ENCODE measurements at places on chromosomes 3 and 15. TPM values are rescaled to one million over a fixed set of nuclear protein-coding genes. Genes with fewer than 3 reads are reported as not detected.
A peak's percentile ranks its signal among the peaks of the same experiment; 100 is the strongest.

DNA sequence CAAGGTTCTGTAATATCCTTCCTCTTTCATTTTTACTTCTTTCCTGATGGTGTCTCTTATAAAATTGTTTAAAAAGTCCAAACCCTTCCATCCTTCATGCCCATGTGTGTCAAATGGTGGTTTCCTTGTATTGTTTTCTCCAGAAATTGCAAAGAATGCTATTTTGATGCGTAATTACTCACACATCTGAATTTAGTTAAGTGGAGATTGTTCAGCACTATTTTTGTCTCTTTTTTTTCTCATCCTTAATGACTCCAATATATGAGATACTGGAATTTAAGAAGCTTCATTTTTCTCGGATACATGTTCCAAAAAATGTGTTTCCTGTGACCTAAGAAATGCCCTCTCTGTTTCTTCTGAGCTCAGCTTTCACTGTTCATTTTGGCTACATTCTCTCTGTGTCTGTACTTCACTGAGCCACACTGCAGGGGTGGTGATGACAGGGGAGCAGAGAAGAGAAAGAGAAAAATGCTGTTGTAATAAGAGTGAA lies 799.8 kb downstream of the DIPK2A start:
- no peak overlapping the region for H3K4me3 ChIP-seq
- H3K36me3 ChIP-seq = no peaks in the 10 kb centered on the region
- H3K27me3 ChIP-seq = no peaks in the 10 kb centered on the region
- H3K27ac ChIP-seq = no peak overlapping the region
- no peak for DNase-seq
- no peaks in the 10 kb centered on the region for H3K4me1 ChIP-seq

GRCh38 chr15:50911621-50912020 lies 3.1 kb downstream of the AP4E1 start:
- no peaks in the 10 kb centered on the region for H3K27me3 ChIP-seq
- peaks cover 16% of the 10 kb centered on the region for H3K4me1 ChIP-seq
- H3K27ac ChIP-seq = no peak overlapping the region
- no peak overlapping the region for H3K4me3 ChIP-seq
- H3K36me3 ChIP-seq = peaks cover 42% of the 10 kb centered on the region

GRCh38 chr15:91385311-91385710 lies 285.3 kb downstream of the SV2B start:
- no peaks in the 10 kb centered on the region for H3K36me3 ChIP-seq
- H3K27ac ChIP-seq = no peak overlapping the region
- no peak for DNase-seq
- no peaks in the 10 kb centered on the region for H3K27me3 ChIP-seq
- no peak overlapping the region for H3K4me3 ChIP-seq
- H3K4me1 ChIP-seq = no peaks in the 10 kb centered on the region

The PLA1A gene
- 0.18 TPM for polyA plus RNA-seq

The PRICKLE2 gene
- not detected for polyA plus RNA-seq

- H3K4me3 ChIP-seq = no peak overlapping the region
- no peak overlapping the region for H3K27ac ChIP-seq
- H3K36me3 ChIP-seq = no peaks in the 10 kb centered on the region
- no peaks in the 10 kb centered on the region for H3K27me3 ChIP-seq
These were observed 31.9 kb downstream of the RBP2 start for GRCh38 chr3:139444446-139444845.

GRCh38 chr15:57446393-57446792 lies 70.1 kb downstream of the CGNL1 start:
- H3K27me3 ChIP-seq = peaks cover 5% of the 10 kb centered on the region
- H3K4me3 ChIP-seq = no peak overlapping the region
- no peaks in the 10 kb centered on the region for H3K4me1 ChIP-seq
- H3K27ac ChIP-seq = no peak overlapping the region
- DNase-seq = no peak

The PLD1 gene
- polyA plus RNA-seq = not detected

The GOLGA8O gene
- not detected for polyA plus RNA-seq

- no peak overlapping the region for H3K4me3 ChIP-seq
- peaks cover 2% of the 10 kb centered on the region for H3K27me3 ChIP-seq
- no peaks in the 10 kb centered on the region for H3K36me3 ChIP-seq
- H3K4me1 ChIP-seq = no peaks in the 10 kb centered on the region
- H3K27ac ChIP-seq = no peak overlapping the region
These were observed 347.8 kb upstream of the C2CD4B start for GRCh38 chr15:62512904-62513303.

- no peak for DNase-seq
- H3K4me1 ChIP-seq = peaks cover 19% of the 10 kb centered on the region
- peaks cover 21% of the 10 kb centered on the region for H3K36me3 ChIP-seq
- peak overlapping the region; percentile 97 for H3K4me3 ChIP-seq
These were observed 481 bp downstream of the AP4E1 start for GRCh38 chr15:50909010-50909317.

The GLDN gene
- polyA plus RNA-seq = not detected

GRCh38 chr15:76346669-76347481 lies 10.3 kb downstream of the ISL2 start:
- H3K36me3 ChIP-seq = peaks cover 6% of the 10 kb centered on the region
- H3K4me3 ChIP-seq = peak overlapping the region; percentile 26
- no peak for DNase-seq
- peaks cover 36% of the 10 kb centered on the region for H3K4me1 ChIP-seq
- H3K27me3 ChIP-seq = peaks cover 41% of the 10 kb centered on the region

GRCh38 chr3:60764870-60765269 lies 486.4 kb downstream of the FHIT start:
- no peak for DNase-seq
- H3K36me3 ChIP-seq = no peaks in the 10 kb centered on the region
- no peak overlapping the region for H3K4me3 ChIP-seq
- no peak overlapping the region for H3K27ac ChIP-seq
- H3K27me3 ChIP-seq = peaks cover 2% of the 10 kb centered on the region

The AMIGO3 gene
- 1.5 TPM for polyA plus RNA-seq

GRCh38 chr3:157159762-157160657 lies at the start of gene CCNL1:
Gene CCNL1 (minus strand): TSS chr3:157160147. CDS start chr3:157160094, 53 bp downstream.
- H3K36me3 ChIP-seq = peaks cover 38% of the 10 kb centered on the region
- no peaks in the 10 kb centered on the region for H3K27me3 ChIP-seq
- peak; percentile 91 for DNase-seq
- peak within 1 kb of the TSS; percentile 99 for H3K4me3 ChIP-seq

The STRIT1 gene
- not detected for polyA plus RNA-seq

The GHRL gene
- polyA plus RNA-seq = not detected

- H3K4me1 ChIP-seq = peaks cover 88% of the 10 kb centered on the region
- H3K27me3 ChIP-seq = no peaks in the 10 kb centered on the region
- peak overlapping the region; percentile 54 for H3K4me3 ChIP-seq
- peaks cover 8% of the 10 kb centered on the region for H3K36me3 ChIP-seq
These were observed 3.5 kb downstream of the MAPKAPK3 start for GRCh38 chr3:50620420-50620819.

The NANOGP8 gene
- not detected for polyA plus RNA-seq

DNA sequence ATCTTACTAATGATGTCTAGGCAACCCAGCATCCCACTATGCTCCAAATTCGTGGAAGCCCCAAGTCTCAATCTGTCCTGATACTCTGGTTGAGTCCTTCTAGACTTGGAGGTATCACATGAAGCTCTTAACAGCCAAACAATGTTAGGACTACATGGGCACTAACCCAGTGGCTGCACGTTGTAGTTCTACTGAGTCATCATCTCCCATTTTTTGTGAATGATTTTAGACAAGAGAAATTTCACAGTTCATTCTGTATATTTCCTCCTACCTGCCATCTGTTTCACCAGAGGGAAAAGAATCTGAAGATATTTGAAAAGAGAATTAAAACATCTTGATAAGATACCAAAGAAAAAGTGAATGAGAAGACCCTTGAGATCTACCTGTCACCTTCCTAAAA lies 9.8 kb upstream of the WWTR1 start:
- no peak overlapping the region for H3K27ac ChIP-seq
- H3K4me3 ChIP-seq = no peak overlapping the region
- DNase-seq = no peak
- H3K4me1 ChIP-seq = no peaks in the 10 kb centered on the region

DNA sequence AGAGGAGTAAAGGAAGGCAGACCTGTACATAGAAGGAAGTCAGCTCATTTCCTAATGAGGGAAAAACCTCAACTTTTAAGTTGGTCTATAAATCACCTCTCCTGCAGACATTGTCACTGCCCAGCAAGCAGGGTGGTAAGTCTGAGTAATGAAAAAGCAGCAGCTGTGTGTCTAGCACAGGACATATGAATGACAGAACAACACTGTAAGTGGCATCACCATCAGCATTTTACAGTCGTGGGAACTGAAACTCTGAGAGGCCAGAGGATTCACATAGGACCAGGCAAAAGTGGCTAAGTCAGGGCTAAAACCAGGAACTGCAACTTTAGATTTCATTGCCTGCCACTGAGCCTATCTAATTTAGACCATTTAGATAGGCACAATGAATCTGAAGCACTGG lies 235.6 kb downstream of the CLSTN2 start:
- no peaks in the 10 kb centered on the region for H3K27me3 ChIP-seq
- no peak overlapping the region for H3K27ac ChIP-seq
- no peak overlapping the region for H3K4me3 ChIP-seq
- no peaks in the 10 kb centered on the region for H3K4me1 ChIP-seq

- DNase-seq = no peak
- H3K27ac ChIP-seq = no peak overlapping the region
- H3K4me3 ChIP-seq = no peak overlapping the region
- no peaks in the 10 kb centered on the region for H3K27me3 ChIP-seq
These were observed 12.5 kb downstream of the SH2D7 start for GRCh38 chr15:78104566-78105475.

The C3orf20 gene
- not detected for polyA plus RNA-seq

DNA sequence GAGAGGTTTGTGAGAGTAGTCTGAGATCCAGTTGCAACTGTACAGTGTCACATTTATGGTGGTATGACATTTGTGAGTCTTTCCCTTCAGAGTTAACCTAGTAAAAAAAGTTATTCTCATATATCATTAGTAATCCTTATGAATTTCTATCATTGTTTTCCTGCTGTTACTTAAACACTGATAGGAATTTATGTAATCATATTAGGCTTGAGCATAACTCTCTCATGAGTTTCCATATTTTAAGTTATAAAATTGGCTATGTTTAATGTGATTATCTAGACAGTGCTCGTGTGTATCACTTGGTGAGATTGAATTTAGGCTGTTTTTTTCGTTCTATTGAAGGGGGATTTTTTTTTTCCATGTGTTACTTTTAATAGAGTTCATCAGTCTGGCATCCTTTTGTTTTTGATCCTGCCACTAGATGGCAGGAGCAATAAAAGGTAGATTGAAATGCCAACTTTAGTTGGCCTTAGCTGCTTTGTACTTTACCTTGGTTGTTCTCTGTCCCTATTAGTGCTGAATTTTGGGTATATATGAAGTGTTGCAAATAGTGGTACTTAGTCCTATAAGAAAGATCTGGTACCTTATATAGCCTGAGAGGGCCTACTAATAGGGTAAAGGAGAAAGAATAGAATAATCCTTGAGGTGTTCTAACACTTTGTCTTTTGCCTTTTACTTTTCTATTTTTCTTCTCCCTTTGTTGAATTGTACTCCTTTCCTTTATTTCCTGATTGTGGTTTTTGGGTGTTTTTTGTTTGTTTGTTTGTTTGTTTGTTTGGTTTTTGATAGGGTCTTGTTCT lies 17.9 kb downstream of the STT3B start:
- peak; percentile 28 for DNase-seq
- peaks cover 32% of the 10 kb centered on the region for H3K4me1 ChIP-seq
- H3K4me3 ChIP-seq = peak overlapping the region; percentile 17
- peak overlapping the region; percentile 6 for H3K27ac ChIP-seq
- no peaks in the 10 kb centered on the region for H3K36me3 ChIP-seq

The CD200 gene
- polyA plus RNA-seq = 2.8 TPM

The FGF7 gene
- polyA plus RNA-seq = not detected

- H3K36me3 ChIP-seq = peaks cover 19% of the 10 kb centered on the region
- peaks cover 68% of the 10 kb centered on the region for H3K4me1 ChIP-seq
- peak overlapping the region; percentile 63 for H3K4me3 ChIP-seq
- H3K27ac ChIP-seq = peak overlapping the region; percentile 50
These were observed 58.1 kb downstream of the TGFBR2 start for GRCh38 chr3:30664459-30664858.

DNA sequence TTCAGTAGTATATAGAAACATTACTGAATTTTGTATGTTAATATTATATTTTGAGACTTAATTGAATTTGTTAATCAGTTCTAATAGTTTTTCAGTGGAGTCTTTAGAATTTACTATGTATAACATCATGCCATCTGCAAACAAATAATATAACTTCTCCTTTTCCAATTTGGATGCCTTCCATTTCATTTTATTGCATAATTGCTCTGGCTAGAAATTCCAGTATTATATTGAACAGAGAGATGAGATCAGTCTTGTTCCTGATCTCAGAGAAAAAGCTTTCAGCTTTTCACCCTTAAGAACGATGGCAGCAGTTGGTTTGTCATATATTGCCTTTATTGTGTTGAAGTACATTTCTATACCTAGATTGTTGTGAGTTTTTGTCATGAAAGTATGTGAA lies 40.4 kb downstream of the OR4F15 start:
- DNase-seq = no peak
- H3K27me3 ChIP-seq = peaks cover 3% of the 10 kb centered on the region
- no peaks in the 10 kb centered on the region for H3K4me1 ChIP-seq
- H3K27ac ChIP-seq = no peak overlapping the region

- no peak for DNase-seq
- H3K4me1 ChIP-seq = peaks cover 20% of the 10 kb centered on the region
- H3K27ac ChIP-seq = peak overlapping the region; percentile 52
- H3K4me3 ChIP-seq = peak overlapping the region; percentile 35
- H3K36me3 ChIP-seq = no peaks in the 10 kb centered on the region
These were observed 59.0 kb downstream of the RORA start for GRCh38 chr15:61169904-61170695.

- H3K27ac ChIP-seq = no peak overlapping the region
- H3K4me3 ChIP-seq = no peak overlapping the region
- no peaks in the 10 kb centered on the region for H3K36me3 ChIP-seq
These were observed 48.9 kb upstream of the STT3B start for GRCh38 chr3:31483776-31484175.

- DNase-seq = peak; percentile 91
- peak overlapping the region; percentile 98 for H3K27ac ChIP-seq
- H3K4me1 ChIP-seq = peaks cover 95% of the 10 kb centered on the region
- H3K27me3 ChIP-seq = no peaks in the 10 kb centered on the region
- H3K4me3 ChIP-seq = peak overlapping the region; percentile 77
These were observed 96.7 kb downstream of the FOXP1 start for GRCh38 chr3:71486831-71487230.

DNA sequence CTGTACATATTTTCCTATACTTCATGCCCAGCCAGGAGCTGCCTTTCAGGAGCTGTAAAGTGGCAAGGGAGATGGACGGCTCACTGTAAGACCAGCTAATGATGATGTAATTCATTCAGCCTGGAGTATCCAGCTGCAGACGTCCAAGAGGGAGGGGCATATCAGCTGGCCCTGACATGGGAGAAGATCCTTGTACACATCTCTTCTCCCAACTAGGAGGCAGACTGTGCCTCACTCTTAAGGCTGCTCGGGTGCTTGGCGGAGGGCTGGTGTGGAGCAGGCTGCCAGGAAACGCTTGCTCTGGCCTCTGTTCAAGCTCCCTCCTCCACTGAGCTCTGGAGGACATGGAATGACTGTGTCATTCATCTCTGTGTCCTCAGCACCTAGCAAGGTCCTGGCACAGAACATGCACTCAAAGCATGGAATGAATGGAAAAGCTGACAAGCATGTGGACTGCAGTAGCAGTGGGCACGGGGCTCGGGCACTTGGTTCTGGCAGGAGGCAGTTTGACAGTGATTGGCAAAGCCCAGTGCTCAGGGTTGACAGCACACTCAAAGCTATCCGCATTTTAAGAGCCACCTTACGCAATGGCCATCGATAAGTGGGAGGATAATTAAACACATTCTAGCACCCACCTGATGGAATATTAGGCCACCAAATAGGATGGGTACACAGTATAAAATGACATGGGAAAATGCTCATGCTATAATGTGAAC lies 72.4 kb downstream of the TBC1D2B start:
- H3K27me3 ChIP-seq = no peaks in the 10 kb centered on the region
- no peaks in the 10 kb centered on the region for H3K4me1 ChIP-seq
- no peak overlapping the region for H3K4me3 ChIP-seq
- DNase-seq = no peak
- H3K36me3 ChIP-seq = peaks cover 87% of the 10 kb centered on the region

Measured in CD4-positive, CD25-positive, alpha-beta regulatory T cell (primary cell).